CD4-positive, alpha-beta memory T cell (primary cell): ENCODE measurements at places on chromosomes 5 and 9. TPM values are rescaled to one million over a fixed set of nuclear protein-coding genes. Genes with fewer than 3 reads are reported as not detected.

The CFAP90 gene
- not detected for total RNA-seq

The CBY3 gene
- total RNA-seq = 0.76 TPM

DNA sequence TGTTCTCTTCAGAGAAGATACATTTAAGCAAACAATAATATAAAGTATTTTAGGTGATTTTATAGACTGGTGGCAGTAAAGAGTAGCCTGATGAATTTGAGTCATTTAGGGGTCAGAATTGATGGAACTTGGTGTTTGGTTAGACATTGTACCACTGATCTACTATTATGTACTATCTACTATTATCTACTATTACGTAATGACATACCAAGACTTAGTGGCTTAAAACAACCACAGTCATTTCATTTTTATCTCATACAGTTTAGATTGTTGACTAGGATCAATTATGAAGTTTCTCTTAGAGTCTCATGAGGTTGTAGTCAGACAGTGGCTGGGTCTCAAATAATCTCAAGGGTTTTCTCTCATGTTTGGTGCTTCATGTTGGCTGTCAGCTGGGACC, 54.0 kb downstream of the PPIP5K2 start:
- H3K27me3 ChIP-seq = no peaks in the 10 kb centered on the region
- DNase-seq = no peak
- no peak overlapping the region for H3K4me3 ChIP-seq
- H3K36me3 ChIP-seq = peaks cover 6% of the 10 kb centered on the region
- no peak overlapping the region for H3K27ac ChIP-seq

- no peak for DNase-seq
- H3K27me3 ChIP-seq = no peaks in the 10 kb centered on the region
- no peaks in the 10 kb centered on the region for H3K4me1 ChIP-seq
- H3K36me3 ChIP-seq = no peaks in the 10 kb centered on the region
- no peak overlapping the region for H3K27ac ChIP-seq
- no peak overlapping the region for H3K4me3 ChIP-seq
Measured at GRCh38 chr5:78377718-78378105, 17.3 kb downstream of the SCAMP1 start.

DNA sequence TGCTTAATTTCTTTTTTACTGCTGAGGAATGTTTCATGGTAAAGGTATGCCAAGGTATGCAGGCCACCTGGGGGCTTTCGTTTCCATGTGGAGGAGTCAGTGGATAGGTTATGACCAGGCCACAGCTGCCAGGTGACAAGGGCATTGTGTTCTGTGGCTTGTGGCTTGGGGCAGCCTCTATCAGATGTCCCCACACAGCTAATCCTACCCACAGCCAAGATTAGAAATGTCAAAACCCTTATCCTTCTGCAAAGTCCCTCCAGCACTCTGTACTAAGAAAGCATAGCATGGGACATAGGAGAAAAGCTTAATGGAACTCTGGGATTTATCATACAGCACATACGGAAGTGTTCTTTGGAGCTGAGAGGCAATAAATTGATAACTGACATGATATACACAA, 171.2 kb upstream of the S1PR3 start:
- H3K4me1 ChIP-seq = no peaks in the 10 kb centered on the region
- no peak overlapping the region for H3K4me3 ChIP-seq
- H3K36me3 ChIP-seq = no peaks in the 10 kb centered on the region
- no peak overlapping the region for H3K27ac ChIP-seq
- no peaks in the 10 kb centered on the region for H3K27me3 ChIP-seq

DNA sequence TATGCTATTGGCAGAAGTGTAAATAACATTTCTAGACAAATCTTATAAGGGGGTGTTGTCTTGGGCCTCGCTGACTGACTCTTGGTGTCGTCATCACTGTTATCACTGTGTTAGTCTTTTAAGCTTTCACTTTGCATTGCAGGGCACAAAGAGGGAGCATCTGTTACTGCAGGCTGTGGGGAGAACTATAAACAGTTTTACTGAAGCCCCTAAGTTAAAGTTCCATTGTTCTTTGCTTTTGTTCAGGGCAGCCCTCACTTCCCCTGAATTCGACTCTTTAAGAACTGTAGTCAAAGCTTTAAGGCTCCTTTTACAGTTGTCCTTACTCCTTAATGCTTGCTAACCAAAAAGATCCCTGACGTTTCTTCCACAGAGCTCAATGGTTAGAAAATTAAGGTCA, 605.0 kb downstream of the RAB3C start:
- no peak for DNase-seq
- H3K36me3 ChIP-seq = no peaks in the 10 kb centered on the region
- no peak overlapping the region for H3K27ac ChIP-seq
- H3K4me1 ChIP-seq = peaks cover 5% of the 10 kb centered on the region
- no peaks in the 10 kb centered on the region for H3K27me3 ChIP-seq
- no peak overlapping the region for H3K4me3 ChIP-seq

DNA sequence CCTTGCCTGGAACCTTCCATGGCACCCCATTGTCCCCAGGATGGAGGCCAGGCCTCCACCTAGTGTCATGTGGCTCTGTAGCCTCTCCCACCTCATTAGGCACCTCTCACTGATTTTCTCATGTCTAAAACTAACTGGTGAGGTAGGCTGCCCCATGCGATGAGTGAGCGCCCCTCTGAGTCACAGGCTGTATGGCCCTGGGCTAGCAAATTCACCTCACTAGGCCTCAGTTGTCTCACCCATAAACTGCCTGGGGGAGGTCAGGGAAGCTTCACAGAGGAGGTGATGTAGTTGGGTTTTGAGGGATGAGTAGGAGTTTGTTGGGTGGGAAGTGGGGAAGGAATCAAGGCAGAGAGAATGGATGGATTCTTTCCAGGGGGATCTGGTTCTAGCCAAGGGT, 8.8 kb downstream of the RXRA start:
- H3K27ac ChIP-seq = no peak overlapping the region
- H3K27me3 ChIP-seq = no peaks in the 10 kb centered on the region
- H3K4me3 ChIP-seq = no peak overlapping the region
- no peak for DNase-seq
- no peaks in the 10 kb centered on the region for H3K36me3 ChIP-seq

- no peak overlapping the region for H3K27ac ChIP-seq
- no peaks in the 10 kb centered on the region for H3K4me1 ChIP-seq
- peaks cover 93% of the 10 kb centered on the region for H3K36me3 ChIP-seq
Measured at GRCh38 chr5:867300-867870, 16.6 kb upstream of the ZDHHC11 start.

- H3K27ac ChIP-seq = peak overlapping the region; percentile 78
- peaks cover 69% of the 10 kb centered on the region for H3K4me1 ChIP-seq
- H3K36me3 ChIP-seq = peaks cover 12% of the 10 kb centered on the region
- H3K27me3 ChIP-seq = no peaks in the 10 kb centered on the region
- H3K4me3 ChIP-seq = peak overlapping the region; percentile 92
- no peak for DNase-seq
Measured at GRCh38 chr9:127977009-127977883, 3.5 kb downstream of the EEIG1 start.

GRCh38 chr5:67066815-67067214, 129.8 kb downstream of the CD180 start:
- H3K27ac ChIP-seq = no peak overlapping the region
- H3K27me3 ChIP-seq = no peaks in the 10 kb centered on the region
- peaks cover 9% of the 10 kb centered on the region for H3K4me1 ChIP-seq
- no peak for DNase-seq
